NCI-H2081 (cell line): ENCODE measurements at places on chromosomes 11 and 22.
A peak's percentile ranks its signal among the peaks of the same experiment; 100 is the strongest.

- DNase-seq: no peak
These were observed 4.3 kb upstream of the AMPD3 start for GRCh38 chr11:10450462-10451425.

- no peak for DNase-seq
These were observed 61.9 kb downstream of the ARHGEF12 start for GRCh38 chr11:120398132-120398531.

DNA sequence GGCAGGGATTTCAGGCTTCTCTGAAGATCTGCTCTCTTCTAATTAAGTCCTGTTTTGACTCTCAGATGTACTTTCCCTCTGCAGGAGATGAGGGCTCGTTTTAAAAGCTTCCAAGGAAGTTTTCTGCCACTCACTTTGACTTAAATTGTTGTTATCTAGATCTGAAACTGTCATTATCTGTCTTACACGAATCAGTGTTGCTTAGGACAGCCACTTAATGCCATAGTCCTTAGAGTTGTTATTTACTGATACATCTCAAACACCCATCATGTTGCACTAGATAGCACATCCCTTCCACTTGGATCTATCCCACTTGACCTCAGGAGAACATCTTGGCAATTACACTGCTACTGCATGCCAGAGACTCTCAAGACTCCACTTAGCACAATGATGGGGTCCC is 86.9 kb upstream of the FAT3 start:
- no peak for DNase-seq

- DNase-seq: no peak
These were observed 1322.2 kb downstream of the TBC1D22A start for GRCh38 chr22:48084729-48085050.

- DNase-seq: no peak
These were observed 190.2 kb downstream of the ADAMTS15 start for GRCh38 chr11:130638624-130639023.

DNA sequence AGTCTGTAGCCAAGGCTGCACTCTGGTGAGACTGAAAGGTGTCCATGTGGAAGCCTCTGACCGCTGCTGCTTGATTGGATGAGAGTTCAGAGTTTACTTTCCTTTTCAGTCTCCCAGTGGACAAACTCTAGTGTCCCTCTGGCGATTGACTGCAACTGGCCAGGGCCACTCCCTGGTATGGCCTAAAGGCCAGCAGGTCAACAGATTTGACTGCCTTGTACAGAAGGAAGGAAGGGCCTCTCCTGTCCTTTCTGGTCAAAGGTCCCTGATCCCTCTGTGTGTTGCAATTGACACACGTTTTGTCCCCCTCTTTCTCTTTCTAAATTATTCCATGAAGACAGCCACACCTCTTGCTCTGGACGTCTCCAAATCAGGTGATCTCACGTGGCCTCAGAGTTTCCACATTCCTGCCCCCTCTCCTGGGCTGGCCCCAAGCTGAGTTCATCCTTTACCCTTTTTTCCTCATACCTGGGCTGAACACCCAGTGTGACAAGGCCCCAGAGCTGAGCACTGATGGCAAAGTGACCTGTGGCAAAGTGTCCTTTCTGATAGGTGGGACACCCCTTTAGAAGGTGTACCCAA is 18.7 kb upstream of the FBLN1 start:
- DNase-seq: no peak

DNA sequence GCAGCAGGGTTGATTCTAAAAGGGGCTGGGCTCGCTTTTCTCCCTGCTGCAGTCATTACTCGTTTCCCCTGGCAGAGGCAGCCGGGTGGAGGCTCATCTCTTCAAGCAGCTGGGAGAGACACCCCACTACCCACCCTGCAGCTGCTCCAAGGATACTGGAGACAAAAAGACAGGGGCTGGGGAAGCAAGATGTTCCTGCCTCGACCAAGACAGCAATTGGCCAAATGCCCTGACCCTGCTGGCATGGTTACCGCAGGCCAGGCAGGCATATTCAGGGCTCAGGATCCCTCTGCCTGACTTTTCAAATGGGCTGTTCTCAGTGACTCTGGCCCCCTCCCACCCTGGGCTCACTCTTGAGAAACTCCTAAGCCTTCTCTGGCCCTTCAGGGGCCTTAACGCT is 6.8 kb upstream of the RGL4 start:
- no peak for DNase-seq

GRCh38 chr11:18692941-18693760 is 5.4 kb upstream of the TMEM86A start:
- no peak for DNase-seq

DNA sequence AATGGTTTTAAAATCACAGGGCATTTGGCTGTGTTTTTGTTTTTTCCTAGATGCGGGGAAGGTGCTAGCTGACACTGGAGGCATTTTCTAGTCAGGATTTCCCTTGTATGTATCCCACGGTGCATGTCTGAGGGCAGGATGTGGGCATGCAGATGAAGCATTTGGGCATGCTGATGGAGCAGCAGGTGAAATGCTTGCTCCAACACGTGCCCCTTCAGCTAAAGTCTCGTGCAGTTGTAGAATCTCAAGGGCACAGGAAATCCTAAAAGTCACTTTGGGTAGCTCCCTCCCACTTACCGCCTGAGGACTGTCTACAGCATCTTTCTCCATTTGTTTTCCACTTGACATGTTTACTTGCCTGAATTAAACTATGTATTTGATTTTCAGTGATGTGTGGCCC is 429.4 kb upstream of the B3GAT1 start:
- no peak for DNase-seq

GRCh38 chr11:130612291-130612851 is 163.9 kb downstream of the ADAMTS15 start:
- DNase-seq: no peak

DNA sequence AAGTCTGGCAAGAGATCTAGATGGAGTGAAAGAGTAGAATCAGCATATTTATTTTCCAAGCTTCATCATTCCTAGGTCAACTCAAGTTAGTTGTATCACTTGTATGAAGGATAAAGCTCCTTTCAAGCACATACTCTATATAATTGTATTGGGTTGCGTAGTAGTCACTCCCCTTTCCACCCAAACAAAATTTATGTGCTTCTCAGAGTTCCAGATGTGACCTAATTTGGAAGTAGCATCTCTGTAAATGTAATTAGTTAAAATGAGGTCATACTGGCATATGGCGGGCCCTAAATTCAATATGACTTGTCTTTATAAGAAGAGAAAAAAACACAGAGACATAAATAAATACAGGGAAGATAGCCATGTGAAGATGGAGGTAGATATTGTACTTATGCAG is 226.8 kb upstream of the CHORDC1 start:
- no peak for DNase-seq

- no peak for DNase-seq
These were observed 1491.4 kb downstream of the LRRC4C start for GRCh38 chr11:39968071-39968470.

- DNase-seq: peak; percentile 13
These were observed at the start of gene APOL4 for GRCh38 chr22:36201630-36202319. TSS of gene APOL4 (minus strand) at chr22:36201809. CDS start at chr22:36201734, 75 bp downstream.

- DNase-seq: no peak
These were observed 6.6 kb upstream of the RASGRP2 start for GRCh38 chr11:64750361-64751054.

GRCh38 chr11:63761931-63762653 is 6.5 kb downstream of the ZFTA start:
- DNase-seq: no peak
